ENCODE measurements at places on chromosomes 5 and 9.

GRCh38 chr9:91144769-91145168, 216.9 kb downstream of the AUH start:
- no peak for DNase-seq

DNA sequence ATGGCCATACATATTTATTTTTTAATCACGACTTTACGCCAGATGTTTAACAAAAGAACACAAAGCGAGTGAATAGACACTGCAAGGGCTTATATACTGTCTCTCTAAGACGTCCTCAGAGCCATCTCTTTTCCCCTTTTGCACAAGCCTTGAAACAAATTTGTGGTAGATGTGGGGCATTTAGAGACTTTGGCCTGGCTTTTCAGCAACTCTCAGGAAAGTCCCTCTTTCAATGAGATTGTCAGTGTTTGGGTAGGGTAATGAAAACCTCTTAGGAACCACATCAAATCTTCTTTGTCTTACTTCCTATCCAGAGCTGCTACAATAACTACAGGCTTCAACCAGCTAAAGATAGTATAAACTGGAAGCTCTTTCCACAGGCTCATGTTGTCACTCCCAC, 380.0 kb downstream of the ANXA1 start:
- DNase-seq: no peak

GRCh38 chr9:132768932-132769905, 99.0 kb downstream of the GTF3C4 start:
- DNase-seq: no peak

GRCh38 chr5:8944005-8944404, 601.9 kb downstream of the SEMA5A start:
- no peak for DNase-seq

DNA sequence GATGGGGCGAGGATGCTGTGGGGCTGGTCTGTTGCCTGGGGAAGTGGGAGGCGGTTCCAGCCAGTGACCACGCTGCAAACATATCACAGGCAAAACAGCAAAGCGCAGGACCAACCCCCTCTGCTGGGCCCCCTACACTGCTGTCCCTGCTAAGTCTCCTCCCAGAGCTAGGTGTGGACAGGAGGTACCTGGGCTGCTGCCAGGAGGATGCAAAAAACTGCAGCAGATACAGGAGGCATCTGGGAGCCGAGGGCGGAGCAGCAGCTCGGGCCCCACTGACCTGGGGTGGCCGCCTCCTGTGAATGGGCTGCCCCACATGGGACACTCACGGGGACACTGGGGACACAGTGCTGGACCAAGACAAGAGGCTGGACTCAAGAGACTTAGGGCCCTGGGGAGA, 48.0 kb upstream of the PHYKPL start:
- no peak for DNase-seq

GRCh38 chr9:98667005-98667640, 41.6 kb downstream of the GABBR2 start:
- DNase-seq: no peak

DNA sequence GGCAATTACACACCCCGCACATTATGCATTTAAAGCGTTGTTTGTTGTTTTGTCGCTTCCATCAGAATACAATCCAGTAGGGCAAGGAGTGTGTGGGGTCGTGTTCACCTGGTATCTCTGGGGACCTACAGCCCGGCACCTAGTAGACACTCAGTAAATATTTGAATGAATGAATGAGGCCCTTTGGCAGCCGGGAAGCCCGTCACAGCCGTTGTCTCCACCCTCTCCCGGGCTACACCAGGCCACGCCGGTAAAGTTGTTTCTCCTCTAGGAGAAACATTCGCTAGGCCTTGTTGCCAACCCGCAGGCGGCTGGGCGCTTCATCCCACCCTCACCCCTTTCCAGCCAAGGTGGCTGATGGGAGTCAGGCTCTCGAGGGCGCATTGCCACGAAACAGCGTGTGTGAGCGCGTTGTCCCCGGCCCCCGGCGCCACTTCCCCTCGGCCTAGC, 876 bp upstream of the JAK2 start:
- no peak for DNase-seq

DNA sequence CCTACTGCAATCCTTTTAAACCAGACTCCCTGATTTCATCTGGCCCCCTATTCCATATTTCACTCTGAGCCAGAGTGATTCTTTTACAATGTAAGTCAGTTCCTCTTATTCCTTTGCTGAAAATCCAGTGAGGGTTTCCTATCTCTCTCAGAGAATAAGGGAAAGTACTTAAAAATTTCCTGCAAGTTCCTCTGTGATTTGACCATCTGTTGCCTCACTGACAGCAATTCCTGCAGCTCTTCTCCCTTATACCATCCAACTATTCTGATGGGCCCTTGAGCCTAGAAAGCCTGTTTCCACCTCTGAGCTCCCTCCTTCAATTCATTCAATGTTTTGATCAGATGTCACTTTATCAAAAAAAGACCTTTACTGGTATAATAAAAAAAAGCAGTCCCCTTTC, 317.1 kb upstream of the CCNH start:
- DNase-seq: no peak

DNA sequence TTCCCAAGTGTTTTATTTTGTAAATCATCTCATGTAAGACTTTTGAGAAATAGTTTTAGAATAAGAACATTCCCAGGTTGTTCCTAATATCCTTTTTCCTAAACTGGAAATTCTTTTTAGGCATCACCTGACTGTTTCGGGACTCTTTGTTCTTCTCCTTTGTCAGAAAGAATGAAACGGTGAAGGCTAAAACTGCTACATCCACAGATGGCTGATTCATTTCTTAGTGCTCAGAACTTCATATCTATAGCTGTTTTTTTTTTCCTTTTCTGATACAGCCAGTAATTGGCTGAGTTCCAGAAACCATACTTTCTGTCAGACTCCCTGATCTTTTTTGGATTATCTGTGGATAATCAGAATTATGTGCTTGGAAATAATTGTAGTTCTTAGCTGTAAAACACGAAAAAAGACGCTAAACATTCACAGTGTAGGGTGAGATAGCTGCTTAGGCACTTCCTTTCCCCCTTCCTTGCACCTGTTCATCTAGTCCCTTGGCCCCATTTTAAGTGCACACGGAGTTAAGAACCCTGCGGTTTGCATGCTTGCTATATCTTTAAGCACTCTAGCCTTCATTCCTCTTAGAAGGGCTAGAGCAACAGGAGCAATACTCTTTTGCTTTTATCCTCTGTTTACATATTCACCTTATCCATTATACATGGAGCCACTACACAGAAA, 283.9 kb downstream of the PJA2 start:
- DNase-seq: no peak

- DNase-seq: no peak
Observed at GRCh38 chr5:119902593-119902992, 273.2 kb downstream of the FAM170A start.

DNA sequence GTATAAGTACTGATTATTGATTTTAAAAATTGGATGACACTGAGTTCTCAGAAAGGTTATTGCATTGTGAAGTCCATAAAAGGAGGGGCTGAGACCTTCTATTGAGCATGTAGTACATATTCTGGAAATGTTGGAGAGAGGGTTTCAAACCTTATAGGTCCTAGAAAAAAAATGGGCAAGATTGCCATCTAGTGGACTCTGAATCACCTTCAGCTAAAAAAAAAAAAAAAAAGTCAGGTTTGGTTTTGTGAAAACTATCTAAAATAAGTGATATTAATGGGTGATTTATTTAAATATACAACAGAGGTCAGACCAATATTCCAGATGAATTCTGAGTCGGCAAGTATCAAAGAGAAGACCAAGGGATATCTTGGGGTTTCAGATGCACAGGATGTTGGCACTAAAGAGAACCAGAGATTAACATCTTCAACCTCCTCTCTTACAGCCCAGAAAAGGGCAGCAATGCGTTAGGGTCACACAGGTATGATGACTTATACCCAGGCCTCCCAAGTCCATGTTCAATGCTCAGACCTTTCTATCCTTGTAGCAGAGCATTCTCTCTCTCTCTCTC, 109.8 kb upstream of the NMUR2 start:
- no peak for DNase-seq

DNA sequence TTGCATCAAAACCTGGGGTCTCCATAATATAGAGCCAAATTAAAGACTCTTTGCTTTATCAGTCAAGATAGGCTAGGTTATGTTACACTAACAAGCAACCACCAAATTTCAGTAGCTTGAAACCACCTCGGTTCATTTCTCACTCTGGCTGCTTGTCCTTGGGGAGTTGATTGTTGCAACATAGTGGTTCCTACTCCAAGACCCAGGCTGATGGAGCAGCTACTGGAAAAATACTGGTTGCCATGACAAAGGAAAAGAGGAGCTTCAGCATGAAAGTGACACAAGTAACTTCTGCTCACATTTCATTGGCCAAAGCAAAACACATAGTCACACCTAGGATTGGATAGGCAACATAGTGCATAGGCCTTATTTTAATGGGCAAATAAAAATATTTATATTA, 18.5 kb upstream of the RCL1 start:
- DNase-seq: no peak

GRCh38 chr5:1440098-1440493, 5.1 kb downstream of the SLC6A3 start:
- DNase-seq: no peak

DNA sequence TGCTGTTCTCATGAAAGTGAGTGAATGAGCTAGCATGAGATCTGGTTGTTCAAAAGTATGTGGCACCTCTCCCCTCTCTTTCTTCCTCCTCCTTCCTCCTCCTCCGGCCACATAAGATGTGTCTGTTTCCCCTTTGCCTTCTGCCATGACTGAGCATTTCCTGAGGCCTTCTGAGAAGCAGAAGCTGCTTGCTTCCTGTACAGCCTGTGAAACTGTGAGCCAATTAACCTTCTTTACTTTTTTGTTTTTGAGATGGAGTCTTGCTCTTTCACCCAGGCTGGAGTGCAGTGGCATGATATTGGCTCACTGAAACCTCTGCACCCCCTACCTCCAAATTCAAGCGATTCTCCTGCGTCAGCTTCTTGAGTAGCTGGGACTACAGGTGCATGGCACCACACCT, 6.1 kb downstream of the S100Z start:
- DNase-seq: no peak

GRCh38 chr5:95631991-95632675, 12.2 kb downstream of the GPR150 start:
- DNase-seq: no peak

DNA sequence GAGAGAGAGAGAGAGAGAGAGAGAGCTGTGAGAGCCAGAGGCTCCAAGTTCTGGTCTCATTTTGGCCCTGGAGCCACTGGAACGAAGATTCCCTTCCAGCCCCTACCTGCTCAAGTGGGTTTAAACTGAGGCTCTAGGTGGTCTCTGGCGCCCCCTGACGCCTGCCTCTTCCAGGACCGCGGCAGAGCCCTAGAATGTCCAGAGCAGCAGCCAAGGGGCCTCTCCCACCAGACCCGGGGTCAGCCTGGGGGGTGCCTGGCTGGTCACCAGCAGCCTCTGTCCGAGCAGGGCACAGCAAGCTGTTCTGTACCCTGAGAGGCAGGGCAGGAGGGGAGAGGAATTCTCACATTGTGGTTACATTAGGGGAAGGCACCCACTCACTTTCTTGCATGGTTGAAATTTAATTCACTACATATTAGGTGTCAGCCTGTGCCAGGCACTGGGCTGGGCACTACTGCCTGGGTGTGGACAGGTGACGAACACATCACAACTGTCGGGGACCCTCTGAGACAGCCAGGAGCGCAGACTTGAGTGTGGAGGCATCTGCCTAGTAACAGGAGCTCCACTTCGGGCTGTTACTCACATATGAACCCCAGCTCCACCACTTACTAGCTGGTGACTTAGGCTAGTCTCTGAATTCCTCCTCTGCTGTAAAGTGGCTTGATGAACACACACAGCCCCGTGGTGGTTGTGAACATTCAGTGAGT, 44.5 kb downstream of the AMBP start:
- DNase-seq: no peak

GRCh38 chr5:1449081-1449630, 3.9 kb upstream of the SLC6A3 start:
- no peak for DNase-seq

- no peak for DNase-seq
Observed at GRCh38 chr5:178186427-178186826, 744 bp downstream of the GMCL2 start.

DNA sequence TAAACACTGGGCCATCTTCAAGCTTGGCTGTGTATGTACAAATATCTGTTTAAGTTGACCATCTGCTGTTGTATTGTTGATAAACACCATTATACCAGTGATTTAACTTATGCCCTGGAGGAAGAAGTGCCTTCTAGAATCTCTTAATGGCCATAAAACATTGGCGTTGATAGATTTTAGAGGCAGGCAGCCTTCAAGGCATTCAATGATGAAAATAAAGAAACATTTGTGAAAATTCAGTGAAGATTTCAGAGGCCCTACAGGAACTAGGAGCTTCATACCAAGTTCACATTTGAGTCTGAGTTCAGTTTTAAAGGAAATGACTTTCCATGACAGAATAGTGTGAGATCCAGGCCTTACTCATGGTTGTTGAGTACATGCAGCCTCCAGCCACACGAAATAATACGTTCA, 52.2 kb downstream of the MAP1B start:
- DNase-seq: no peak

- no peak for DNase-seq
Observed at GRCh38 chr5:32233696-32234447, 59.8 kb upstream of the GOLPH3 start.

DNA sequence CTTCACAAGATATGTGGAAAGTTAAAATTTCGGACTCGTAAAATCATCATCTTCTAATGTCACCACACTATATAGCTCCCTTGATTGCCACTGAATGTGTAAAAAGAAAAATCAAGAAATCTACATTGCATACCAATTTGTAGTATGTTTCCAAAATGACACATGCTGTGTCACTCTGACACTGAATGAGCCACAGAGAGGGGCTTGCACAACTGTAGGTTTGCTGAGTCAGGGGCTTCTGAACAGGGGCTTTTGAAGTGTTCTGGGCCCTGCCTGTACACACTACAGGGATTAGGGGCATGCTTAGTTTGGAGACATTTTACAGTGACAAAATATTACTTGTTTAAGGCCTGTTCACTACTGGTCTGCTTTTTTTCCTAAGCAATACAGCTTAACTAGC, 234.4 kb upstream of the GRAMD2B start:
- no peak for DNase-seq

GRCh38 chr5:9231842-9232241, 314.0 kb downstream of the SEMA5A start:
- DNase-seq: no peak

GRCh38 chr9:92406477-92406876, 2.1 kb upstream of the OGN start:
- DNase-seq: no peak
